Endodermal cell (in vitro differentiated cells): ENCODE measurements at places on chromosomes 11 and 22. TPM values are rescaled to one million over a fixed set of nuclear protein-coding genes. Genes with fewer than 3 reads are reported as not detected.

DNA sequence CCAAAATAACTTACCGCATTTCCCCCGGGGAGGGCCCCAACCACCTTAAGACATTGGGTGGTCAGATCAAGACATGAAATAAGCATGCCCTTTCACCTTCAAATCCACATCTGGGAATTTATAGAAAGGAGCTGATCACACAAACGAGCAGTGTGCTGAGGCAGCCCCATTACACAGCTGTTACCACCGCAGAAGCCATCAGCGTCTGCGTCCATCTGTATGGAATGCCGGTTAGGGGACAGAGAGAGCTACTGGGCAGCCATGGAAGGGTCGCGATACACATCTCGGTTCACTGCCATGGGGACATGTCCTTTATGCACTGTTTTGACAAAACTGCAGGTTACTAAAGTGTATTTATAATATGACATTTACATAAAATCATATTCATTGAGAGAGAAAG is 105.1 kb upstream of the LMO1 start:
- DNase-seq = no peak

DNA sequence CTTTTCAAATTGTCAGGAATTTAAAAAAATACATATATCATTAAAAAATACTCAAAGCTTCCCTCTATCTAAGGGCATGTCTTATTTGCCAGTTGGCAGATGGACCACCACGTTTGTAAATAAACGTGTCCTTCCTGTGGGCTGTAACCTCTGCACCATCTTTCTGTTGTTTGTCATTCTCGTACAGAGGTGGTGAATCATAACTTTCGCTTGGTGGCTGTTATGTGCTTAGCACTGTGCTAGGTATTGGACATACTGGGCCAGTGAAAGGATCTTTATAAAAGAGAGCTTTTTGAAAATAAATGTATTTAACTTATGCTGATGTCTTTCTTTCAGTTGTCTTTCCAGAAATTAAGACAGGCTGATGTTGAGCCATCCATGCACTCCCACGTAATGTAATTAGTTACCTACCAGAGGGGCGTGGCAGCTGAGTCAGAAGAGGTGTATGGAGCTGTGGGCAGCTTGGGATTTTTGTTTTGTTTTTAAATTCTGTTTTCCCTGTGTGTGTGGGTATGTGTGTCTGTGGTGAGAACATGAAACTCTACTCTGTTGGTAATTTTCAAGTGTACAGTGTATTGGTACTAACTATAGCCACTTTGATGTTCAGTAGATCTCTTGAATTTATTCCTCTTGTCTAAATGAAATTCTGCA is 62.7 kb downstream of the TECTA start:
- no peak for DNase-seq

GRCh38 chr22:20509344-20510047 is 2.1 kb downstream of the MED15 start:
- no peak for DNase-seq

- DNase-seq = peak; percentile 57
These were observed 309.3 kb upstream of the CHORDC1 start for GRCh38 chr11:90532125-90532524.

DNA sequence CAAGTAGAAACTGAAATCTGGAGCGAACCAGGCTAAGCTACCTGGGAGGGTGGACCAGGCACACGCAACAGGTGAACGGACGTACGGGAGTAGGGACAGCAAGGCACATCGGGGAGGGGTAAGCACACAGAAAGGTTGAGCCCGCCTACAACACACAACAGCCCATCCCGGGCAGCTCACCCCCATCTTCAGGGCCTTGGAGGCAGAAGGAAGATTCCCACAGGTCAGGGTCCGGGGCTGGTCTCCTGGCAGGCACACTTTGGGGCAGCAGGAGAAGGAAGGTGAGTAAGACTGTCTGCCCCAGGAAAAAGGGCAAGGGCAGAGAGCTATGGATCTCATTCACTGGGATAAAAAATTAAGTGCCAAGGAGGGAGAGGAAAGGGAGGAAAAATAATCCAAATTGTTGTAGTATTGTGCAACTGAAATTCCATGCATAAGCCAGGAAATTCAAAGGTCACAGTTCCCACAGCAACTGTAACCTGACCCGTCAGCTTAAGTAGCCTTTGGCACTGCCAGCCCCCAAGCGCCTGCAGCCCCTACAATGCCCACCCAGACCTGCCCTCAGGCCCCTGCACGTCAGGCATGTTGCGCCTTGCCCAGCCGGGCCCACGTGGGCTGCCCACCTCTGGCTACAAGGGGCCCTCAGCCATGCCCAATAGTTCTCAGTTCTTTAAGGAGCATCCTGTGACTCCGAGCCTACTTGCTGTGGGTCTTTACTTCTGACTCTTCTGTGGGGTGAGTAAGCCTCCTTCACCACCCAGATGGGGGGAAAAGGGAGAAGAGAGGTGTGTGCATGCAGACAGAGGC is 51.8 kb downstream of the MICAL3 start:
- no peak for DNase-seq

DNA sequence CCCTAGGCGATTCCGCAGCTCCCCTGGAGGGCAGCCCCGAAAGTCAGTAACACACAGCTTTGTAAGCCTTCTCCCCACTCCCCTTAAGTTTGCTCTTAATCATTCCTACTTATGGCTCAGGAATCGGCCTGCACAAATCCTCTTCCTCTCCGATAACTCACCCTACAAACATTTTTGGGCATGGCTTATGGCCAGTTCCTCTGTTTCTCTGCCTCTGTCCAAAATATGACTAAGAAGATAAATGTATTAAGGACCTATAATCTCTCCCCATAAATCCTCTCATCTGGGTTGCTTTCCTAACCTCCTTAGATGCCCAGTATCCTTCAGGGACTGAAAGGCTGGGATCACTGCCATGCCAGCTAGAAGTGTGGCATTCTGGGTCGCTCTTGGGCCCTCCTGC is 41.0 kb downstream of the PAMR1 start:
- DNase-seq = no peak

DNA sequence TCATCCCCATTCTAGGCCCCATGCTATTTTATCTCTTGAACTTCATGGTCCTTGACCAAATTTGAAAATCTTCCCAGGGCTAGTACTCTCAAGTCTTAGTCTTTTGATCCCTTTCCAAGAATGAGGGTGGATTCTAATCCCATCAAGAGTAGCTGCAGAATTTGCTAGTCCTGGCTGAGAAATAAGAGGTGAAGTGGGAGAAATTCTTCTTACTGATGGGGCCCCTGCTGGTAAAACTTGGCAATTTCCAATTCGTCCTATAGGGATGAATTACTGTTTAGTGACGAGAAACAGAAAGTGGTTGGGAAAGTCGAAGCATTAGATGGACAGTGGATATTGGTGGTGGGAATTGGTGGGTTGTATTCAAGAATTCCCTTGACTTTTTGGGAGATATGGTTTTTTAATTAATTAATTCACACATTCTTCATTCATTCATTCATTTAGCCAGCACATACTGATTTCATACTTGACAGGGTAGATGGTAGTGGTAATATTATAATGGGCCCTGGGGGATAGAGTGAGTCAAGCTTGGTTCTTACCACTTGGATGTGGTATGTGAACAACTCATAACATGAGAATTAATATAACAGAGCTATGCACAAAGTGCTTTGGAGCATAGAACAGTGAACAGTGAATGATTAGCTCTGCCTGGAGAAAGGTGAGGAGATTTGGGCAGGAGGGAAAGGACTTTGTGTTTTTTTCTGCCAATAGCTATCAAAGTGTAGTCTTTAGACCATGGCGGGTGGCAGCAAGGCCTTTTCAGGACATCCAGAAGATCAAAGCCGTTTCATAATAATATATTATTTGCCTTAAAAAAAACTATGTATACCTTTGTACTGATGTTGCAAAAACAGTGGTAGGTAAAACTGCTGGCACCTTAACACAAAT is 103.8 kb downstream of the STIM1 start:
- no peak for DNase-seq

DNA sequence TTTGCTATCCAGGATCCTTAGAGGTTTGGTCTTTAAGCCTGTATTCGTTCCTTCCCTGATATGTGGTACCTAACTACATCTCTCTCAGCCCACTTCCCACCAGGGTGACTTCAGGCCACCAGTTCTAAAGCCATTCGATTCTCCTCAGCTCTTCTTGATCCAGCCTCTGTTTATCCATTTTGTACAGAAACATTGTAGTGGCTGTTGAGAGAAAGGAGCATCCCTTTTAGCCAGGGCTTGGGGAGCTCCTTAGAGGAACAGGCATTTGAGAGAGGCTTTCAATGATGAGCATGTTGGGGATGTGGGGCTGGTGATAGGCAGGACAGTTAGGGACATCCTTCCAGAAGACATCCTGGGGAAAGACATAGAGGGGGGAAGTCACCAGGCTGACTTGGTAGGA is 17.9 kb downstream of the UBE2L3 start:
- DNase-seq = no peak

- peak; percentile 62 for DNase-seq
These were observed 8.7 kb upstream of the MS4A4E start for GRCh38 chr11:60251485-60252212.

DNA sequence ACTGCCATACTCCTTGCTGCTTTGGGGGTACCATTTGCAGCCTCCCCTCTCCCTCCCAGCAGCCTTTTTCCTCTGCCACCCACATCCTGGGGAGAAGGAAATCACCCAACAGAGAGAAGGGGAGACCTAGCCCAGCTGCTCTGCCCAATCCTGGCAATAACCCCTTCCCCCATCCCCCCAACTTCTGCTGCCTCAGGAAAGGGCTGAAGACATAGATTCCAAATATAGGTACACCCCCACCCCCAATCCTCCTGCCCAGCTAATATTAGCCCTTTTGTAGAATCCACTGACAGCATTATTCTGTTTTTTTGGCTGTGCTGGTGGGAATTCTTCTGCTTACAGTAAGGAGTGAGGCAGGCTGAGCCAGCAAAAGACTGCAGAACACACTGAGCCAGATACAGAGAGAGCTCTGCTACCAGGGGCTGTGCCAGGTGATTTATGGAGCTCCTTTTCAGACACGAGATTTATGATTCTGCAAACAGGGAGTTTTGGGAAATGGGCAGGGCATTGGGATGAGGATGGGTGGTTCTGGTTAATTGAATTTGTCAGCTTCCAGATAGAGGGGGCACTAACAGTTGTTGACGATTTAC is 164.0 kb downstream of the TENM4 start:
- no peak for DNase-seq

- DNase-seq = peak; percentile 83
These were observed at the start of gene SLC15A3 for GRCh38 chr11:60951904-60952741. Gene SLC15A3 (minus strand): TSS chr11:60952176. CDS start chr11:60951551, 625 bp downstream.

DNA sequence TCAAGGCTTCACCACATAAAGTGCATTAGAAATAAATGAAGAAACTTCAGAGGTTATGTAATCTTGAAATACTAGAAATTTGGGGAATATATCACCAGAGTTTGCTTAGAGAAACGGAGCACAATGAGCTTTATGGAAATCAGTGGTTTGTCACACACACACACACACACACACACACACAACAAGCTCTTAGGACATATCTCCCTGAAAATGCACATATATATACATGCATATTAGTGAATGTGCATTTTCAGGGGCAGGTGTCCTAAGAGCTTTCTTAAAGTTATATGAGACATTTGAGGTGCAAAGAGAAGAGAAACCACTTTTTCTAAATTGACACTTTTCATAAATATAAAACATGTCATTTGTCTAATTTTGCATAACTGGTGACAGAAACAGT is 93.7 kb upstream of the CARD18 start:
- DNase-seq = no peak

- DNase-seq = no peak
These were observed 61.2 kb upstream of the SUSD2 start for GRCh38 chr22:24120044-24120443.

GRCh38 chr22:49956914-49957825 is 3.4 kb upstream of the PIM3 start:
- peak; percentile 43 for DNase-seq

PTGDR2 gene
- total RNA-seq = not detected in 2 replicates

SCGB1A1 gene
- not detected in 3 replicates for total RNA-seq

KAT5 gene
- total RNA-seq = 39.8 and 48.5 TPM in 2 replicates

SYNGR1 gene
- total RNA-seq = 36.3 to 39.5 TPM (median 37.9 TPM) in 3 replicates

NXPE4 gene
- not detected in 2 replicates for total RNA-seq

OTOG gene
- 0.33 and 0.95 TPM in 2 replicates for total RNA-seq

OR6A2 gene
- total RNA-seq = 0.32 and 0.51 TPM in 2 replicates
